ENCODE measurements at places on chromosomes 1 and 21.

DNA sequence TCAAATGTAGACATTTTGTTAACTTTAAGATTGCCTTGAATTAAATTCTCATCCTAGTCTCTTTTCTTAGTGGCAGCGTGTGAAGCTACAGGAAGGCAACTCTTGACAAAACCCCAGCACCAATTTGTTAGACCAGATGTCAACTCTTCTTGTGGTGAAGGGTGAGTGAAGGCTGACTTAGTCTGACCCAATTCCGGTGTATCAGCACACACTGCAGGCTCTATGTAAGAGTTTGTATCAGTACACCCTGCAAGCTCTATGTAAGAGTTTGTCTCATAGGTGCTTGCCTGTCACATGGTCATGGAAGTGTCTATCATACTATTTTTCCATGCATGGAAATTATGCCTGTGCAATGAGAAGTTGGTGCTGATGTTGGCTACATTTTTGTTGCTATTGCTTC is 16.8 kb downstream of the CR2 start:
- no peak for DNase-seq

DNA sequence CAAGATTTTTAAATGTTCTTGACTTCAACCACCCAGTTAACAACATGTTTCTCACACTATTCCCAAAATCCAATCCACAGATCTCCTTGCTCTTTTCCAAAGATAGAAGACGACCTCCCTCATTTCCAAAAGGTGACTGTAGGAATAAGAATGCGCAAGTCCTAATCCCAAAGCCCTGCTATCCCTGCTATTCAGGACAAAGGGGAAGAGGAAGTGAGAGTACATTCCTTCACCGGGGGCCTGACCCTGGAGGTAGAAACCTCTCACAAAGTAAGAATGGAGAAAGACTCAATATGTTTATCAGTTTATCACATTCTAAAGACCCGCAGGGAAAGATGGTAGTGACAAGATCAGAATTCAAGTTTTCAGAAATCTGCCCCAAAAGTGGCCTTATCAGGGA is 55.7 kb downstream of the PLEKHA6 start:
- no peak for DNase-seq

GRCh38 chr1:98887507-98887906 is 117.2 kb downstream of the PLPPR5 start:
- DNase-seq: no peak

GRCh38 chr1:118984086-118984721 is 3.9 kb downstream of the TBX15 start:
- peak; percentile 21 for DNase-seq

GRCh38 chr1:167293057-167293456 is 72.4 kb downstream of the POU2F1 start:
- no peak for DNase-seq
